ENCODE measurements at places on chromosomes 4 and X.

GRCh38 chr4:88605736-88606135 lies 13.5 kb downstream of the HERC3 start:
- DNase-seq, result no peak

DNA sequence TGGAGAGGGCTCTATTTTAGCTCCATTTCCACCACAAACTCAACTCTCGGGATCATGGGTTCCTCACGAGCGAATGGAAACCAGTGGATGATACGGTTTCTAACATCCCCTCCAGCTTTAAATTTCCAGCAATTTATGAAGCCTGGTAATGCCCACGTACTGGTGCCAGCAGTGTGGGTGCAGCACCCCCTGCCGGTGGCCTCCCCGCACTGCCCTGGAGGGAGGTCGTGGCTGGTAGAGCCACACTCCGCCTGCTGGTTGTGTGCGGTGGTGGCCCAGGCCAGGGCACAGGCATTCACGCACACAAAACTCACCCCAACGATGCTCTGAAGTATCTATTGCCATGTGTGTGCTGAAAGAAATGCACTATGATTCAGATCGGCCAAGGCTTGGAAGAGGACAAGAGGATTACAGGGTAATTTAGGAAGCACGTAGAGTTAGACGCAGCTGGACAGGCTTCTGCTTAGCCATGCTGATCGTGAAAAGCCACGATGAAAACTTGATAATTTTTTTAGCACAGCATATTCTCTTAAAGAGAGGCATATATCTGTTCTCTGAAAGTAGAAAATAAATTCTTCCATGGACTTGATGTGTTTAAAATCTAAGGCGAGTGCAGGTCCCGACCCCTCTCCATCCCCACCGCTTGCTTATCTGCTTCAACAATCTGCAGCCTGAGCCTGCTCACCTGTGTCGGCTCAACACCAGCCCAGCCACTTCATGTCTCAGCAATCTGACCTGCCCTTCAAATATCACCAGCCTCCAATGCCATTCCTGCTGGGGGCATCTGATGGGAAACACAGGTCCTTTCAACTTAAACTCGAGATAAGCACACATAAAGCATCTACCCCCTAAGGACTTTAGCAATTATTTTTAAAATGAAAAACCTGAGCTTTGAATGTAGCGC lies 59.1 kb downstream of the SCD5 start:
- peak; percentile 10 for DNase-seq

DNA sequence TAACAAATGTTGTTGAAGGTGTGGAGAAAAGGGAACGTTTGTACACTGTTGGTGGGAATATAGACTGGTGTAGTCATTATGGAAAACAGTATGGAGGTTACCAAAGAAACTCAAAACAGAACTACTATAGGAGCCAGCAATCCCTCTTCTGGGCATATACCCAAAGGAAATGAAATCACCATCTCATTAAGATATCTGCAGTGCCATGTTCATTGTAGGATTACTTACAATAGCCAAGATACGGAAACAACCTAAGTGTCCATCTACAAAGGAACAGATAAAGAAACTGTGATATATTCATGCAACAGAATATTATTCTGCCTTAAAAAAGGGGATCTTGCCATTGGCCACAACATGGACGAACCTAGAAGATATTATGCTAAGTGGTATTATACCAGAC lies 22.2 kb downstream of the APBB2 start:
- no peak for DNase-seq

- DNase-seq, result no peak
Observed at GRCh38 chr4:80112236-80112635, 39.2 kb upstream of the ANTXR2 start.

- DNase-seq, result no peak
Observed at GRCh38 chr4:71290074-71290473, 48.7 kb upstream of the SLC4A4 start.

GRCh38 chrX:110248578-110248977 lies 69.3 kb downstream of the AMMECR1 start:
- no peak for DNase-seq

DNA sequence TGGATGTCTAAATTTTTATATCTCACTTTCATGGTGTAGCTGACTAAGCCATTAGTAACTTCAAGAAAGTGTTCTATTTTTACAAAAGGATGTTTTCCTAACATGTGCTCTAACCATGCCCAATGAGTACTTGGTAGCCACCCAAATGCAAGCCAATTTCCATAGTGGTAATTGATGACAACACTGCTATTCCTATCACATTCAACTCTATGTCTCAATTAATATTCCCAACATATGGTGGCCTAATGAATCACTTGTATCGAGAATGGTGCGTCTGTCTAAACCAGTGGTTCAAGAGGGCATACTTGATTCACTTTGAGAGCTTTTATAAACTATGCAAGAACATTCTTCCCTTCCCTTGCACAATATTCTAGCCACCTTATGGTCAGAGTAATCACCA lies 112.9 kb upstream of the GPRIN3 start:
- DNase-seq, result no peak

- no peak for DNase-seq
Observed at GRCh38 chr4:151917145-151917734, 156.4 kb upstream of the GATB start.

- no peak for DNase-seq
Observed at GRCh38 chr4:127975121-127975770, 10.0 kb downstream of the ABHD18 start.

GRCh38 chrX:151004085-151004484 lies 20.9 kb downstream of the HMGB3 start:
- DNase-seq, result no peak

GRCh38 chrX:120749141-120749846 lies 119.4 kb upstream of the C1GALT1C1 start:
- no peak for DNase-seq

- DNase-seq, result no peak
Observed at GRCh38 chrX:131826572-131826971, 196.5 kb upstream of the STK26 start.

DNA sequence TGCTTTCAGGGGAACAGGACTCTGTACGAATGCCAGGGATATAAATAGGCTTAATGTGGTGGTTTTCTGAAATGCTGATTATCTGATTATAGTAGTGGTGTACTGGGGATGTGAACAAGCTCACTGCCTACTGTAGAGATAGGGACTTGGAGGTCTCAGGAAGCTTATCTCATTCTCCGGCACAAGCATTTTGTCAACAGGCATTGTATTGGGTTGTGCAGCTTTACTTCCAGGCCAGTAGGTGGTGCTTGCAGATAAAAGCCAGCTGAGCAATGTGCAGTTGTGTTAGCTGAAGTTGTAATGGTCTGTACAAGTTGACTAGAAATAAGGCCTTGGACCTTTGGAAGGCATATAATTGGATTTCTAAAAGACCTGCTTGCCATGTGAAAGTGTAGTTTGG lies 49.5 kb upstream of the TMLHE start:
- no peak for DNase-seq

- DNase-seq, result no peak
Observed at GRCh38 chrX:12582649-12583048, 208.6 kb upstream of the PRPS2 start.

DNA sequence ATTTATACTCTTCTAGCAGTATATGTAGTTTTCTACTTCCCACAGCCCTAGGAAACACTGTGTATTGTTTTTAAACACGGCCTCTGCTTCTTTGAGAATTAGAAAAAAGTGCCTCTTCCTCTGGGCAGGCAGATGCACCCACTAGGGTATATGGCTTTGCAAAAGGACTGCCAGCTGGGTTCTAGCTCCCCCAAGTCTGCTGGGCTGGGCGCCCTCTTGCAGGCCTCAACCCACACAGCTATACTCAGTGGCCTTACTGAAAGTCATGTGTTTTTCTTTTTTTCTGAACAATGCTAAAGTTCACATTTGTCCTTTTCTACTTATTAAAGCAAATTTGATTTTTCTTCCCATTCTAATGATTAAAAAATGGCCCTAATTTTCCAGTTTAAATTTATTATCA lies 35.5 kb upstream of the BMPR1B start:
- no peak for DNase-seq

DNA sequence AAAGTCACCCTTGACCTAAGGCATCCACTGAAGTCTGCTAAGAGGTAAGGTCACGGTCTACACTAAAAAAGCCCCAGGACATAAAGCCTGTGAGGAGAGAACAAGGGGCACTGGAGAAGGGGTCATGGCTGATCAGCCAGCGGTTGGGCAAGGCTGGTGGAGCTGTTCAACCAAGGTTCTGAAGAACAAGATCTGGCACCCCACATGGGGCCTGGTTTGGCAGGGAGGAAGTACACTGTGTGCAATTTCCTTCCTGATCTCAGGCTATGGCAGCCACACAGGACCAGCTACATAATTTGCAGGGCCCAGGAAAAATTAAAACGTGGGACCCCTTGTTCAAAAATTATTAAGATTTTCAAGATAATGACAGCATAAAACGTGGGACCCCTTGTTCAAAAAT lies 14.1 kb upstream of the BRS3 start:
- no peak for DNase-seq

DNA sequence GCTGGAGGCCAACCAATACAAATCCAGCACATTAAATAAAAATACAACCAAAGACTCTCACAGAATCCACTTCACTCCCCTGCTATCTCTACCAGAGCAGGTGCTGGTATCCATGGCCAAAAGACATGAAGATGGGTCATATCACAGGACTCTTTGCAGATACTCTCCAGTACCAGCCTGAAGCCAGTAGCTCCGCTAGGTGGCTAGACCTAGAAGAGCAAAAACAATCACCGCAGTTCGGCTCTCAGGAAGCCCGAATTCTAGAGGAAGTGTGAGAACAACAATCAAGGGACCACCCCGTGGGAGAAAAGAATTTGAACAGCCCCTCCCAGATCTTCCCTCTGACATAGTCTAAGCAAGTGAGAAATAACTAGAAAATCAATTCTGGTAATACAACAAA lies 20.2 kb downstream of the CLIC2 start:
- DNase-seq, result no peak

DNA sequence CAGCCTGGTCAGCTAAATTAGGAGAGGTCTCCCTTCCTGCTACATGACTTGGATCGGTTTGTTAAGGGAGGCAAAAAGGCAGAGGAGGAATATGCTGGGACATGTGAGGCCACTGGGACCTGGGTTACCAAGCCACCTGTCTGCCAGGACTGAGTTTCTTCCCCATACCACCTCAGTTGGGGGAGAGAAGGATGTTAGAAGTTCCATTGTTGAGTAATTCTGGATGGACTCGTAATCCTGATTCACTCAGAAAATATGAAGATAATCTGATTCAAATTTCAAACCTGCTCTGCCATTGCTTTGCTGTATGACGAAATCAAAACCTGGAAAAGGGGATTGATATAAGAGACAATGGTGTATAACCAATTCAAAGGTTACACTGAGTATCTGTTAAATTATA lies 97.4 kb upstream of the S100G start:
- DNase-seq, result no peak

- DNase-seq, result no peak
Observed at GRCh38 chrX:118225711-118226428, 109.3 kb upstream of the KLHL13 start.

GRCh38 chr4:20592663-20593062 lies 107.6 kb upstream of the PACRGL start:
- no peak for DNase-seq

GRCh38 chr4:54746218-54746617 lies 88.5 kb downstream of the KIT start:
- DNase-seq, result no peak

DNA sequence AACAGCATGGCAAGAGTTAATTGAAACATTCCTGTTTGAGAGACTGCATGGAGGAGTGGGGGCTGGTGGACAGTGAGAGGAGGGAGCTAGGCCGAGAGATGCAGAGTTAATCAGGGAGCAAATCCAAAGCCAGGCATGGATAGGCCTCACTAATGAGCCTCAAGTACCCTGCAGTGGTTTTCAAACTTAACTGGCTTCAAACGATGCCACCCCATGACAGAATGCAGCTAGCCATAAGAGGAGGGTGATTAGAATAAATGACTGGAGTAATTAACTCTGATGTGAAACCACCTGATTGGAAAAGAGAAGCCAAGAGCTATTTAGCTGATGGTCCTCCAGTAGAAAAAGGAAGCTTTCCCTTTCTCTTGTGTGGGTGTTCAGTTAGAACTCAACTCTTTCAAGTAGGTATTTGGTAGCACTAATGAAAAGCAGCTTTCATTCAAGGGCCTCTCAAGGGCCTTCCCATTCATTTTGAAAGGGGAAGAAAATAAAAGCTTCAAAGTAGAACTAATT lies 215.4 kb upstream of the MAB21L2 start:
- no peak for DNase-seq

GRCh38 chrX:140723121-140723715 lies 13.7 kb downstream of the LINC00632 start:
- DNase-seq, result no peak

DNA sequence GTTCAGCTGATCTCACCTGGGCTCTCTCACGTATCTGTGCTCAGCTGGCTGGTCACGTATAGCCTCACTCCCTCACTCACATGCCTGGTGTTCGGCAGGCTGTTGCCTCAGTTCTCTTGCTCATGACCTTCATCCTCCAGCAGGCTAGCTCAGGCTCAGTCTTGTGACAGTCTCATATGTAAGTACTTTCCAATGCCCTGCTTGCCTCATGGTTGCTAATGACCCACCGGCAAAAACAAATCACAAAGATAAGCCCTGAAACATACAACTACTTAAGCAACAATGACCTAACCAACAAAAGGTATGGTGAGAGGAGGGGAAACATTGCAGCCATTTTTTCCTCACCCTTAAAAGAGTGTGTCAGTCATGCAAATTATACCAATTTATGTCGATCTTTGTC lies 25.0 kb downstream of the MEPE start:
- DNase-seq, result no peak

DNA sequence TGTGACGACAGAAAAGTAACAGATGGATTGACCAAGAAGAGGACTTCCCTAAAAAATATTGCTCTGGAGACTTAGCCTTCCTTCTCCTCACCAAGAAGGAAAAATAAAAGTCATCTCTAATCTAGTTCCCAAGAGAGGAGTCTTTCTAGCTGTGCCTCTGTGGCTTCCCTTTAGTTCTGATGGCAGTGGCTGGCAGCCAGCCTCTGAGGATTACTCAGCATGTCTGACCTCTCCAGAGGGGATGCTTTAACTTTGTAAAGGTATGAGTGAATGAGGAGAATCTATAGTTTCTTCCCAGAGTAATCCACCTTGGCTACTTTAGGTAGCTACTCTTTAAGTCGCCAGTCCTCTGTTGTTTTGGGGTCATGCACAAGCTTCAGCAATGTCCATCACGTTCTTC lies 163.9 kb upstream of the KIT start:
- no peak for DNase-seq

DNA sequence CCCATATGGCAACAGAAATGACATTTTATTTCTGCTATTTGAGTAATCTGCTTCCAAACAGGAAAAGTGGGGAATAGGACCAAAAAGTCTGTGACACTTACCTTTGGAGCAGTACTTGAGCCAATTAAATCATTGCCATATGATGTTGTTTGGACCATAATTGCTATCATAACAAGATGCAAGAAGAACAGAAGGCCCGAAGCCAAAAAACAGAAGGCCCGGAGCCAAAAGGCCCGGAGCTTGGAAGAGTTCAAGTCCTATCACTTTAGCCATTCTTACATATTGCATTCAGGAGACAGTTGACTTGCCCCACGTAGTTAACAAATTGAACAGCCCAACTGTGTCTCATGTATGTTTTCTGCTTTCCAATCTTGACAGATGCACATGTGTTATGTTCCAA lies 285.6 kb downstream of the ARHGAP24 start:
- no peak for DNase-seq

- DNase-seq, result no peak
Observed at GRCh38 chrX:116204932-116205331, 34.4 kb downstream of the AGTR2 start.

- DNase-seq, result no peak
Observed at GRCh38 chr4:11748164-11748872, 319.6 kb upstream of the HS3ST1 start.
